Kidney capillary endothelial cell (primary cell): ENCODE measurements at places on chromosomes 3 and 15.
A peak's percentile ranks its signal among the peaks of the same experiment; 100 is the strongest.

GRCh38 chr3:20256144-20256543 is 70.1 kb upstream of the SGO1 start:
- DNase-seq: peak; percentile 74

DNA sequence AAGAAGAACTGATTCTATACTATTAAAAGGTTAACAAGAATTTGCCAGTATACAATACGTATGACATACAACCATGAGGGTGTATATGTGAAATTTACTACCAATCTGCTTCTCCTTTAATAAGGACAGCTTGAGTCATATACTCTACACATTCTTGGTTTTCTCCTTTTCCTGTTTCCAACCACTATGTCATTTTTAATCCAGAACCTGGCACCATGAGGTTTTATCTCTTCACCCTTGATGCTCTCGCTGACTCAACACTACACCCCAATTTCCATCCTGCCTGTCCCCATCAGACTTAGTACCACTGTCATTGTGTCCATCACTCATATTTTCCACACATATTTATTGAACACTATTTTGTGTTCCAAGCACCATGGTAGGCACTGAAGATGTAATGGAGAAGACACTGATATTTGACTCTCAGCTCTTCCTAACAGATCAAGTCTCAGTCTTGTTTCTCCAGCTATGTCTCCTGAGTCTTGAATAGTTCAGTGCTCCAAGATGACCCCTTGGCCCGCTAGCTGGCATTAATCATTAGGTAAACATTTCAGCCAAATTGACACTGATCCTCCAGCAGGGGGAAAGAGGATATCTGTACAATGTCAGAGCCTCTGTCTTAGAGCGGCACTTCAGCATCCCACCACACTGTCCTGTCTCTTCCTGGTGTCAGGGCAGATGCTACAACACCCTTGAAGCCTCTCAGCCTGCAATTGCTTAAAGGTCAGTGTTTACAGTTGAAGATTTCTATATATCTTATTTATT is 11.2 kb upstream of the COL8A1 start:
- DNase-seq: no peak

DNA sequence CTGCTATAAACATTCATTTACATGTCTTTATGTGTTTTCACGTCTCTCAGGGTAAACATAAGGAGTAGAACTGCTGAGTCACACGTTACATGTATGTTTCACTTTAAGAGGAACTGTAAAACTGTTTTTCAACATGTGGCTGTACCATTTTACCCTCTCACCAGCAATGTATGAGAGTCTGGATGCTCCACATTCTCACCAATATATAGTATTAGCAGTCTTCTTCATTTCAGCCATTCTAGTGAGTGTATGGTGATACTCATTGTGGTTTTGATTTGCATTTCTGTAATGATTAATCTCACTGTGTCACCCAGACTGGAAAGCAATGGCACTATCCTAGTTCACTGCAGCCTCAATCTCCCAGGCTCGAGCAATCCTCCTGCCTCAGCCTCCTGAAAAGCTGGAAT is 37.1 kb downstream of the PHC3 start:
- DNase-seq: no peak

GRCh38 chr3:168094877-168095610 is 680 bp downstream of the GOLIM4 start:
- peak; percentile 79 for DNase-seq

GRCh38 chr3:102026656-102027055 is 177.3 kb downstream of the NFKBIZ start:
- DNase-seq: no peak

DNA sequence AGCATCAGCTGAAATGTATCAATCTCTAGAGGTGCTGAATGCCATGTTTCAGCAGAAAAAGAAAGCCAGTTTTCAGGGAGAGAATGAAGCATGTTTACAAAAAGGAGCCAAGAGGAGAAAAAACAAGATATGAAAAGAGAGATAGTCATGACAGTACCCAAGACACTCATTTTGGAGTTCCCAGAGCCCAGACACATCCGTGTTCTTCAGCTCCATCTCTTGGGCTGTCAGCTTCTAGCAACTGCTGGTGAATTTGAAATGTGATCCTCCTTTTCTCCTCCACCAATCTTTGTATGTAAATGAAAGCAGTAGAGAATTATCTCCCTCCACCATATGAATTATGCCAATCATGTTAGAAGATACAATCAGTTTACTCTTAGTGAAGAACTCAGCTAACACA is 93.0 kb upstream of the SLC25A36 start:
- no peak for DNase-seq

- no peak for DNase-seq
Measured at GRCh38 chr15:72911626-72912025, 128.1 kb upstream of the ADPGK start.

- no peak for DNase-seq
Measured at GRCh38 chr3:99859825-99860224, 42.2 kb downstream of the CMSS1 start.

DNA sequence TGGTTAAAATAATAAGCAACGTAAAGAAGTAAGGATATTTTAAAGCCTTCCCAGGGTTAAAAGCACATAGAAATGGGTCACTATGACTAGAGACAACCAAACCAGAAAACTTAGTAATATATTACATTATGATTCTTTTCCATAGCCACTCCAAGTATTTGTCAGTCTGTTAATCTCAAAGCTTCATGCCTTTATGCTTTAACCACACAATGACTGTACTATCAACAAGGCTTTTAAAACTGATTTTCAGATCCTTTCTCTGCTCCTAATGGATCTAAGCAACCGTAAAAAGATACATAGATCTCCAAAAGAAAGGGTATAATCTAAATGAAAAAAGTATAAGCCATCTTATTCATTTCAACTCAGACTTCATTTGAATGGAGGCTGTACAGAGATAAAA is 14.4 kb downstream of the SECISBP2L start:
- DNase-seq: no peak

DNA sequence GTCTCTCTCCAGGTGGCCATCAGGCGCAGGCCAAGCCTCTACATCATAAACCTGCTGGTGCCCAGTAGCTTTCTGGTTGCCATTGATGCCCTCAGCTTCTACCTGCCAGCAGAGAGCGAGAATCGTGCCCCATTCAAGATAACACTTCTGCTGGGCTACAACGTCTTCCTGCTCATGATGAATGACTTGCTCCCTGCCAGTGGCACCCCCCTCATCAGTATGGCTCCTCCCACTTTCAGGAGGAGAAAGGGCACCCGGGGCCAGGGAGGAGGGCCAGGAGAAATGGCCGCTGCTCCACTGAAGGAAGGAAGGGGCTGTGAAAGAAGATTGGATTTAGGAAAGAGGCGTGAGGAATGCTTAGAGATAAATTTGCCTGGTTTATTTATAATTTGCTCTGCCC is 6.6 kb downstream of the HTR3C start:
- DNase-seq: no peak

GRCh38 chr3:143220741-143221140 is 101.2 kb downstream of the CHST2 start:
- no peak for DNase-seq

- DNase-seq: peak; percentile 62
Measured at GRCh38 chr3:129794311-129795185, 99.0 kb downstream of the TMCC1 start.

- no peak for DNase-seq
Measured at GRCh38 chr3:64000453-64001055, 22.7 kb downstream of the PSMD6 start.

DNA sequence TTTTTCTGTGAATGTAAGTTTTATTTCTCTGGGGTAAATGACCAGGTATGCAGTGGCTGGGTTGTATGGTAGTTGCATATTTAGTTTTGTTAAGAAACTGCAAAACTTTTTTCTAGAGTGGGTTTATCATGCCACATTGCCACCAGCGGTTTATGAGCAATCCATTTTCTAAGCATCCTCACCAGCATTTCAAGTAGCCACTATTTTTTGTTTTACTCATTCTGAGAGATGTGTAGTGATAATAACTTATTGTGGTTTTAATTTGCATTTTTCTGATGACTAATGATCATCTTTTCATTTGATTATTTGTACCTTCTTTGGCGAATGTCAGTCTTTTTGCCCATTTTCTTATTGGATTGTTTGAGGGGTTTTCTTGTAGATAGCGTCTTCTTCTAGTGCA is 56.2 kb downstream of the SPRED1 start:
- DNase-seq: no peak

DNA sequence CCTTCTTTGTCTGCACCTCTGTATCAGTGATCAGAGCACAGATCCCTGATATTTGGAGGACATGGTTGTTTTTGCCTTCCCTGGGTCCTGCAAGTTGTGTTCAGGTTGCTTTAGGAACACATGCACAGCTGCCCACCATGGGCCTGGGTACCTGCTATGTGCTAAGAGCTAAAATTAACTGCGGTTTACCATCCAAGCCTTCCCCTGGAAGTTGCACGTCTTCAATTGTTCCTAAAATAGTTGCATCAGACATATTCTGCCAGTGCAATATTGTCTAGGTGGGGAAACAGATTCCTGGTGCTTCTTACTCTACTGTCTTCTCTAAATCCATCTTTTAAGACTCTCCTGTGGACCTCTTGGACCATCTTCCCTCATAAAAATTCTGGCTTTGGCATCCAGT is 80.9 kb downstream of the PDE8A start:
- DNase-seq: no peak

DNA sequence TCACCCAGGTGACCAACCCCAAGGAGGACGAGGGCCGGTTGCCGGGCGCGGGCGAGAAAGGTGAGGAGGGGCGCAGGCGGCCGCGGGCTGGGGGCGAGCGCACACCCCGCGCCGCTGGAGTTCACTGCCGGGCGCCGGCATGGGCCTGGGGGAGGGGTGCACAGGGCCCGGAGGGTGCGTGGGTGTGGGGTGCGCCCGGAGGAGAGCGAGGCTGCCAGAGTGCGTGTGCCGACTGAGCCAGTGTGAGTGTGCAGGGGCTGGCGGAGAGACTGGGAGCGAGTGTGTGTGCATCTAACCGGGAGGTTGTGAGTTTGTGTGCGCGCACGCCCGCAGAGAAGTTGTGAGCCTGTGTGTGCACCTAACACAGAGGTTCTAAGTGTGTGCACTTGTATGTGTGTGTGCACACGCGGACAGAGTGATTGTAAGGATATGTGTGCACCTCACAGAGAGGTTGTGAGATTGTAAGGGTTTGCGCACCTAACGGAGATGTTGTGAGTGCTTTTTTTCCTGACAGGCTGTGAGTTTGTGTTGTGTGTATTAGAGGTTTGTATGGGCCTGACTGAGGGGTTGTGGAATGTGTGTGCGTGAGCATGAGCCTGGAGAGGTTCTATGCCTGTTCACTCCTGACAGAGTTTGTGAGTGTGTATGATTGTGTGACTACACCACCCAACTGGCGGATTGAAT is 681 bp downstream of the CTDSPL start:
- peak; percentile 9 for DNase-seq

- no peak for DNase-seq
Measured at GRCh38 chr15:70449311-70450141, 313.8 kb downstream of the UACA start.

DNA sequence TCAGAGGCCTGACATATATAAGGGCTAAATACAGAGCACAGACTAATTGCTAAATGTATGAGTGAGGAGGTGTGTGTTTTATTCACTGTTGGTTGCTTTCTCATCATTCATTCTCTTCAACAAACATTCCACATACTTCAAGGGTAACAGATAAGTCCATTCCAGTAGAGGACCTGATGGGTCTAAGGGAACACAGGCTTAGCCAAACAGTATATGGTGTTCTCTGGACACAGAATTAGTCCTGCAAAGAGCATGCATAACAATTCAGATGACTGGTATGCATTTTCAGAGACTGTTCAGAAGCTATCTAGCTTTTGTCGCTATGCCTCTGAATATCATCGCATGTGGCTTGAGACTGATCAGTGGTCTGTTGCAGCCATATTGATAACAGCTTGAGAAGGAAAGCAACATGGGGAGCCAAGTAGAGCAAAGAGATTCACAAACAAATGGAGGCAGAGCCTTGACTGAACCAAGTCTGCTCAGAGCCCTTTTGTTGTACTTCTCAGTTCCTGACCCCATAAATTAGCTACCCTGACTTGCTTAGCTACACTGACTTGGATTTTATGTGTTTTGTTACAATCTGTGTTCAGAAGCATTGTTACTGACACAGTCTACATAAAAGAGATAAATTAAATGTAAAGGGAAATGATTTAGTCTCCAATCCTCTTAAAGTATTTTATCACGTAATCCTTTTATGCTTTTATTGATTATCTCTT is 1178.7 kb downstream of the ROBO1 start:
- DNase-seq: no peak

DNA sequence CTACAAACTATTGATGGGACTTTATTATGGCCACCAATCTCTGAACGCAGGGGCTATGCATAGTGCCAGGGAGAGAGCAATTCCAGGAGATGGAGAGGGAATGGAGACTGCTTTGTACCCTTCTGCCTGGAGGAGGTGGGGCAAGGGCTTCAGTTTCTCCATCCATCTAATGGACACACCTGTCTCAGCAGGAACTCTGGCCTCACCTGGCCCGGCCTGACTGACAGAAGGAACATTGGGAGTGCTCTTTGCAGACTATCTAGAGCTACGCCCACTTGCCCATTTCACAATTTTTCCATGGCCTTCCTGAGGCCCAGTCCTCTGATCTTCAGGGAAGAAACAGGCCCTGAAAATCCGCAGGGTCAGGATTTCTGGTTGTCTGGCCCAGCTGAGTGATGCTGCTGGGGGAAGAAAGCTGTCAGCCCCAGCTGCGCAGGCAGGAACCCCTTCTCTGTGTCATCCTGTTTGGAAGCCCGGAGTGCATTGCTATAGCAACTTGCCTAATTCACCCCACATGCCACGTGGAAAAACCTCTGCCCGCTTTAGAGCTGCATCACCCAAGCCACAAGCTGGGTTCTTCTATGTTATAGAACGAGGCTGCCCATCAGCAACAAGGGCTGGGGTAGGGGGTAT is 6.4 kb downstream of the ITGA11 start:
- DNase-seq: no peak

DNA sequence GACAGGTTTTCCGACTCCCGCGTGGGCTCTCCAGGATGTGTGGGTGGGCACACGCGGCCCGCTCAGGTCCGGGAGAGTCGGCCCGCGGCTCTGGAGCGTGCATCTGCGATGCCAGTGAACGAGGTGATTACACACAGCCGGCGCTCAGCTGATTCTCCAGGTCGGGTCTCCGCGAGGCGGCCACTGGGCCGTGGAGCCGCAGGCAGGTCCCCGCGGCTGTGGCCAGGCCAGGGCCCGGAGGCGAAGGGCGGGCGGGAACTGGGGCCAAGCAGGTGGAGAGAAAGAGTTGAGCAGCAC is 13.2 kb downstream of the PAK6 start:
- no peak for DNase-seq

DNA sequence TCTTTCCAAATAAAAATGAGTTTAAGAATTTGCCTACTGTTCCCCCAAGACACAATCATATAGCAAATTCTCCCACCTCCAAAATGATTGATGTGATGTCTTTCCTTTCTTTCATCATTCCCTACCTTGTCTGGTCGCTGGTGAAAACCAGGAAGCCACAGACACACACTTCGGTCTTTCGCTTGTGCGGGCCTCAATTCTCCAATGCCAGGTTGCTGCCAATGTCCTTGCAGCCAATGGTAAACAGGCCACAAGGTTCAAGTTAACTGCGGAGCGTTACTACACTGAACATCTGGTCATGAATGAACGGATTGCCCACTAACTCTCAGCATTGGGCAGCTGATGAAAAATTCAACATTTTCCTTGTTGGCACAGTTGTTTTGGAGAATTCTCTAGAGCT is 192.2 kb downstream of the FOXP1 start:
- no peak for DNase-seq

GRCh38 chr3:128970740-128971047 is 23.2 kb downstream of the CFAP92 start:
- DNase-seq: peak; percentile 19

GRCh38 chr3:152760024-152760563 is 74.8 kb upstream of the P2RY1 start:
- no peak for DNase-seq

- DNase-seq: no peak
Measured at GRCh38 chr3:152772674-152773225, 62.2 kb upstream of the P2RY1 start.
